ENCODE measurements at places on chromosomes 3 and 15. TPM values are rescaled to one million over a fixed set of nuclear protein-coding genes. Genes with fewer than 3 reads are reported as not detected.

The CFAP20DC gene
- total RNA-seq: 0.65 TPM

The PLSCR2 gene
- not detected for total RNA-seq

The SLC28A2 gene
- total RNA-seq: not detected

The GABRR3 gene
- not detected for total RNA-seq

The SCAMP2 gene
- total RNA-seq: 19.2 TPM

DNA sequence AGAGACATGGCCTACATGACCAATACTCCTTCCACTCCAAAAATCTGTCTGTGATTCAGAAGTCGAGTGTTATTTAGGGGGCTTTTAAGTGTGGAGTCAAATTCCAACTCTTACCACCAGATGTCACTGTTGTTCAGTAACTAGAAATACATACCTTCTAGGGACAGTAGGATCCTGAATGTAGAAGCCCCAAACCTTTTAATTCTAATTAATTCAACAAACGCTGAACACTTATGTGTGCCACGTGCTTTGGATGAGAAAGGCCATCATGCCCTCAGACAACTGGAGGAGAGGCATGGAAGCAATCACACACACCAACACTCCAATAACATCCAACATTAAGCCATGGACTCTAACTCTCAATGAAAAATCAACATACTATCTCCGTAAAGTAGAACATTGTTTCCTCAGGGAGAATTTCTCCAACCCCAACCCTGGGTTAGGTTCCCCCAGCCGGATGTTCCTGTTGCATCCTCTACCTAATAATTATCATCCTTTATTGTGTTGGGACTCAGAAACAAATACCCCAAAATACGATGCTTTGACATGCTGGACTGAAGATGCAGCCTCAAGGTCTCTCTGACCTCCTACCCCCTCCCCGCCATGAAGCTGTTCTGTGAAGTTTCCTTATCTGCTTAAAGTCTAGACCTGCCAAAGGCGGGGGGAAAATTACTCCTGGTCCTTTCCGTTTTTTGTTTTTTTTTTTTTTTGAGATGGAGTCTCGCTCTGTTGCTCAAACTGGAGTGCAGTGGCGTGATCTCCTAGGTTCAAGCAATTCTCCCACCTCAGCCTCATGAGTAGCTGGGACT, 8.0 kb upstream of the CCDC13 start:
- DNase-seq: peak; percentile 79

DNA sequence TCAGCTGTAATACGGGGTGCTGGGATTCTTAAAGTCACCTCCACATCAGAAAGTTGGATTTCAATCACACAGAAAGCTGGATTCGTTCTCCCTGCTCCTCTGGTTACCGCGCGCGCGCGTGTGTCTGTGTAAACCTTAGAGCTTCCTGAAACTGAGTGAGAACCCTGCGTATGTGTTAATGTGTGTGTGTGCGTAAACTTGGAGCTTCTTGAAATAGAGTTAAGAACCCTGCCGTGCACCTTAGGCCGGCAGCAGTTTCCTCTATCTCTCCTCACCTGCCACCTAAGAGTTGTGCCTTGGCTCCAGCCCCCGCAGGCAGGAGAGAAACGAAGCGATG, 531 bp downstream of the LZTFL1 start:
- peak; percentile 49 for DNase-seq

DNA sequence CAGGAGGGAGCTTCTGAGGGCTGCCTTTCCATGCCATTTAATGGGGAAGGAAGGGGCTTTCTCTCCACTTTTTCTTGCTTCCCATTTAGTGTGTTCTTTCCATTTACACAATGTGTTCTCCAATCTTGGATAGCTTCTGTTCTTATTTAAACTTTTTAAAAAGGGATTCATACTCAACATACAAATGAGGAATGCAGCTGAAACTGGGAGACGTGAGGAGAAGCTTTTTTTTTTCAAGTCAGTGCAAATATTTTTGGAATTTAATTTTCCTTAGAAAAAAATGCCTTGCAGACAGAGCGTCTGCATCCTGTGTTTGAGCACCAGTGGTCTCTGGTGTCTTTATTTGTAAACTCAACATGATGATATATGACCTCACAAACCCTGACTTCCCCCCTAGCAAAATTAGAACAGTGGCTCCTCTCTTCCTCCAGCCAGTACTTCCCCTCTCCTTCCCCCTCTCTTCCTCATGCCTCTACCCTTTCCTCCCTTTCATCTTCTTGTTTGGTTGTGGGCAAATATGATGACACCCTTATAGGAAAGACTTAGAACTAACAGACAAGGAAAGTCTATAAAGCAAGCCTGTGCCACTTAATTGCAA, 48.1 kb upstream of the PCSK6 start:
- DNase-seq: no peak

DNA sequence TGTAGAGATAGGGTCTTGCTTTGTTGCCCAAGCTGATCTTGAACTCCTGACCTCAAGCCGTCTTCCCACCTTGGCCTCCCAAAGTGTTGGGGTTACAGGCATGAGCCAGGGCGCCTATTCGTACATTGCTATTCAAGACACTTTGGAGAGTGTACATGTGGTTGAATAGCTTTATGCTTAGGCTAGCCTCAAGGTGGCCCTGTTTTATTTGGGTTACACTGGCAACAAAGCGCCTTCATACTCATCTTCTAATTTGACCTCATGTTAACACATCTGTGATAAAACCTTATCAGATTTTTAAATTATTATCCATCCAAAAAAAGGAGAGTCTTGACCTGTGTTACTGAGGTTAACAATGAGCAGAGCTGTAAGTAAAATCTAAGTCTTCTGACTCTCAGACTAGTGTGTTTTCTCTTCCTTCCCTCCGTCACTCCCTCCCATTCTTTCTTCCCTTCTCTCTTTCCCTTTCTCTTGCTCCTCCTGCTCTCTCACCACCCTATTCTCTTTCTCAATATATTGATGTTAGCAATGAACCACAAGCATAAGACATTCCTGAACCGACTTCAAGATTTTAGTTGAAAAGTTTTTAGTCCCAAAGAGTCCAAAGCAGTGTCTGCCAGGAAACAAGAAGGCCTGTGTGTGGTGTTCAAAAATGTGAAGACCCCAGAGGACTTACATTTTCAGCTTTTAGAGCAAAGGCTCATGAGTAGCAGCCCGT, 603.7 kb upstream of the CFAP20DC start:
- DNase-seq: no peak

DNA sequence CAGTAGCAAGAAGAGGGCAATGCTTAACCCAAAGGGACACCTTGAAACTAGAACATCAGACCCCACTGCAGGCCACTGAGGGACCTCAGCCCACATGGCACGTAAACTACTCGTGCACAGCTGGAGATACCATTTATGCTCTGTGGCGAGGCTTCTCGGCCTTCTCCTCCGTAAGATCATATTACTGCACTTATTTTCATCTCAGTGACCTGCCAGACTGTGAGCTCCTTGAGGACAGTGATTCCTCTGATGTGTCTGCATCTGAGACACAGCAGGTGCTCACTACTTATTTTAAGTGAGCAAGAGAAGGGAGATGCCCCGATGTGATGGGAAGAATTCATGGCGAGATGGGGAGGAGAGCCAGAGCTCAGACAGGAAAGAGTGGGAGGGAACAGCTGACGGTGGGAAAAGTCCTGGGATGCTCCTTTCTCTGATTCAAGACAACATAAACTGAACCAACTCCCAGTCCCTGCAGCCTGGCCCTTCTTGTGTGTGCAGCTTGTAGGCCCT, 137.6 kb downstream of the RPLP1 start:
- DNase-seq: no peak

DNA sequence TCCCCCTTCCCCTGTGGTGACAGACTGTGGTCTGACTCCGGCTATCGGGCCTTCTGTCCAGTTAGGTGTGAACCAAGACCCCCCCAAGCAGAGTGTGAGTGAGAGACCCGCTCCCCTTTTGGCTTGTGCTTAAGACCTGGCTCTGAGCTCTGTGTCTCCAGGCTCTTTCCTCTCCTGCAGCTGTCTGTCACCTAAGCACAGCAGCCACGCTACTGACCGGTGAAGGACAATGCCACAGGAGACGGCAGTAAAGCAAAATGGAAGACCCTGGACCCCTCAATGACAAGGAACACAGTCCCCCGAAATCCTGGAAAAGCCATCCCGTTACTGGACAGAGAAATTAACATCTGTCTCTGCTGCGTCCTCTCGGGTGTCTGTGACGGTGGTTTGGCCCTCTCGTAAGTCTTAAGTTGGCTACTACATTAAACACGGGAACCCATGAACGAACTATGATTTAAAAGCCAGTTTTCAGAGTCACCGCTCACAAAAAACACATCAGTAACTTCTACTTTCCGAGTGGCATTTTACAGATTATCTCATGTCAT, 53.7 kb downstream of the CHSY1 start:
- DNase-seq: no peak

GRCh38 chr15:60583946-60584345, 105.0 kb upstream of the ICE2 start:
- DNase-seq: no peak

DNA sequence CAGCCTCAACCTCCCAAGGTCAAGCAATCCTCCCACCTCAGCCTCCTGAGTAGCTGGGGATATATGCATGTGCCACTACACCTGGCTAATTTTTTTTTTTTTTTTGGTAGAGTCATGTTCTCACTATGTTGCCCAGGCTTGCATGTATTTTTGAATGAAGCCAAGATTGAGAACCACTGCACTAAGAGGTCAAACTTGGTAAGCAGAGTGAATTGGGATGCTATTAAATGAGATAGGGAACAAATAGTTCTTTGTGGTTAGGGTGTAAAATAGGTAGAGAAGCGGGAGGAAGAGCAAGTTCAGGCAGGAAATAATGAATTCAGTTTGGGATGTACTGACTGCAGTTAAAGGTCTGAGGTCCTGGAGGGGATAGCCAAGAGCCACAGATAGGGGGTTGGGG, 39.9 kb upstream of the PIAS1 start:
- no peak for DNase-seq

DNA sequence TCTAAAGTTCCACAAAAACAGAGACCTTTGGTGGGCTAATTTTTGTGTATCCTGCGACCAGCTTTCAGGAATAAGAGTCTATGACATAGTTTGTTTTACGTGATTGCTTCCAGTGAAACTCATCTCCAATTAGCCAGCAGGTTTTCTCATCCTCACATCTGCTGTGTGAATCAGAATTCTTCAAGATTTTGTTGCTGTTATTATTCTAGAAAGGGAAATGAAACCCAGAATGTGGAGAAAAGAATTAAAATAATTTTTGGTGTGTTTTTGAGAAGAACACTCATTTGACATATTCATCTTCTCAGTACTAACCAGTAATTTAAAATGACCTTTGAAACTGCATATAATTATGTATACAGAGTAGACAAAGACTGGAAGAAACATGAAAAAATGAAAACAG, 175.9 kb downstream of the USP13 start:
- DNase-seq: no peak

GRCh38 chr3:104796556-104796955, 570.2 kb upstream of the ALCAM start:
- no peak for DNase-seq

DNA sequence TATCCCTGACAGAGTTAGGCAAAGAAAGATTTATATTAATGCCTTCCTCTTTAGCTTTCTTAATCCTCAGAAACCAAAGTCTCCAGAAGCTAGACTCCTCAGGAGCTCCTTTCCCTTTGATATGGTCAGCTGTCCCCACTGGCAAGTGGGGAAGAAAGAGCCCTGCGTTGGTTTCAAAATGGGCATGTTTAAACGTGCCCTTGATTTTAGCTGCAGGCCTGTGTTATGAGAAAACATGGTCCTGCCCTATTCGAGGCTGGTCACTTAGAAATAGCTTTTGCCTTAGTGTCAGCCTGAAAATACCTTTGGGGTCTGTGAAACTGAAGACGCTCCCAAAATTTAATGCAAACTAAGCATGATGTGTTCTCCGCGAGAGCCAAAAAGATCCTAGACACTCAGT, 135.5 kb upstream of the RARB start:
- no peak for DNase-seq

DNA sequence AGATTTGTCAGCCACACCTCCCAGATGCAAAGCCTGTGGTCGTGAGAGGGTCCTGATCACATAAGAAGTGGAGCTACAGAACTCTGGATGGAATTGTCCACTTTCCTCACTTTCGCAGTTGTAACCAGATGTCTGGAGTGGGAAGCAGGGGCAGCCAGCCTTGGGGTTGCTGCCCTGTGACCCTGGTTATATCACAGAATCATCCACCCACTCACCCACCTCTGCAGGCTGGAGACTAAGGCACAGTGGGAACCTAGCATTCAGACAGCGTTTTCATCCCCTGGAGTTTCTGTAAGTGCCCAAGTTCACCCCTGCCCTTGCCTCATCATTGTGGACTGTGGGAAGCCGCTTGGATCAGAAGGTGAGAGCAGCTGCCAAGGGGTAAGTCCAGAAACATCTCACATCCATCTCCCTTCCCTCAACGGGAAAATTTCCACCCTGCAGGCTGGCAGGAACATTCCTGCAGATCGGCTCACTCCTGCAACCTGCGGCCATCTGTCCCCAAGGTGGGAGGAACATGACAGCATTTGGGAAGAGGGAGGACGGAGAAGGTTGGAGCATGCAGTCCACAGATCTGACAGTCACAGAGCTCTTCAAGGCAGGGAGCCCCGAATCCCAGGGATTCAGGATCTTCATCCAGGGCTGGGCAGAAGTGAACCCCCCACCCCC, 2.9 kb upstream of the IQSEC1 start:
- DNase-seq: no peak

- DNase-seq: no peak
These were observed 606.6 kb upstream of the ROBO1 start for GRCh38 chr3:80374423-80374822.

DNA sequence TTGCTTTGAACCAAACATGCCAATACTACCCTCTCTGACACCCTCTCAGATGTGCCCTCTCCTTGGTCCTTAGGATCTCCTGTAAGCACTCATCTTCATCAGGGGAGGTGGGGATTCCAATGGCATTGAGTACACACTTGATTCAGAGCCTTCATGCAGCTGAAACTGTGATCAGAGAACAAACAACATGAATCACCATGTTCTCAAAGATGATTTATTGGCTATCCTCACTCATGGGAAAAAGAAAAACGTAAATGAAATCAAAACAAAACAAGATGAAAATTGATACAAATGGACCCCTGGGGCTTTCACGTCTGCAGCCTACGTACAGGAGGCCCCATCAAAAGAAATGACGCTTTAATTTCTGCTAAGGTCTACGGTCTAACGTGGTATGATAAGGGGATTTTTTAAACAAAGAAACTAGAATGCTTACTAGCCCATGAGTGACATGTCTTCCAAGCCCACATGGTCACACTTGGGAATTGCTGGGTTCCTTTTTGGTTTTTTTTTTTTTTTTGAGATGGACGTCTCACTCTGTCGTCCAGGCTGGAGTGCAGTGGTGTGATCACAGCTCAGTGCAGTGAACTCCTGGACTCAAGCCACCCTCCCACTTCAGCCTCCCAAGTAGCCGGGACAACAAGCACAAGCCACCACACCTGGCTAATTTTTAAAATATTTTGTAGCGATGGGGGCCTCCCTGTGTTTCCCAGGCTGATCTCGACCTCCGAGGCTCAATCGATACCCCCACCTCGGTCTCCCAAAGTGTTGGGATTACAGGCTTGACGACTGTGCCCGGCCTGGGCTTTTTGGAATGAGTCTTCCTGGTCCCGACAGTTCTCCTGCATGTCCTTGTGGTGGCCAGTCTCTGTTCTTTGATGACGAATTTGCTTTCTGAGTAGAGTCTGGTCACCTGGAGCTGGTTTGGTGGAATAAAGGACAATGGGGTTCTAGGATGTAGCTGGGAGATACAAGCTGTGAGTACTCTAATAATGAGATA, 202.6 kb downstream of the XXYLT1 start:
- no peak for DNase-seq
